ENCODE measurements at places on chromosomes 2 and 18. TPM values are rescaled to one million over a fixed set of nuclear protein-coding genes. Genes with fewer than 3 reads are reported as not detected.

GALR1 gene
- total RNA-seq = not detected

SIGLEC15 gene
- total RNA-seq = 0.14 TPM

WNT6 gene
- not detected for total RNA-seq

FBXO48 gene
- total RNA-seq = 0.28 TPM

CHMP3 gene
- total RNA-seq = 59.3 TPM

SLC5A7 gene
- not detected for total RNA-seq

RGPD4 gene
- not detected for total RNA-seq

MALL gene
- 2.6 TPM for total RNA-seq

SLC9A2 gene
- not detected for total RNA-seq

SNRPD1 gene
- total RNA-seq = 11.9 TPM

ACVR1C gene
- under 0.01 TPM for total RNA-seq

TSGA10 gene
- 3.4 TPM for total RNA-seq

NPHP1 gene
- 6.9 TPM for total RNA-seq

FRZB gene
- 0.09 TPM for total RNA-seq

C2orf81 gene
- 0.57 TPM for total RNA-seq

ASPRV1 gene
- total RNA-seq = 0.28 TPM

CCDC178 gene
- 0.28 TPM for total RNA-seq
